ENCODE measurements at places on chromosomes 5 and 9.

DNA sequence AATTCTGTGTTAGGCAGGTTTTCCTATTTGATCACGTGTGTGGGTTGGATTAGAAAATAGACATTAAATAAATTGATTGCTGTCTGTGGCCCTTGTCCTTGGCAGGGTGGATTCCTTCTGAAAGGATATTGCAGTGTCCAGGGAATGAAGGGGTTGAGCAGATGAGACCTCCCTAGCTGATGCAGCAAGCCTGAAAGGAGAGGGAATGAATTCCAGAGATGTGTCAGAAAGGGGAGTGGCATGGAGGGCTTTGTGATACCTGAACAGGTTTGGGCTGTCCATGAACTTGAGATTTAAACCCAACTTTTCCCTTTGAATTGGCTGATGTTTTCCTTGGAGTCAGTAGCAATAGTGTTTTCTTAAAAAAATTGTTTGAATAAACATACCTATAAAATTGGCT lies 66.8 kb downstream of the ADCY2 start:
- DNase-seq, result no peak

GRCh38 chr9:5579881-5580280 lies 49.0 kb upstream of the RIC1 start:
- DNase-seq, result no peak

DNA sequence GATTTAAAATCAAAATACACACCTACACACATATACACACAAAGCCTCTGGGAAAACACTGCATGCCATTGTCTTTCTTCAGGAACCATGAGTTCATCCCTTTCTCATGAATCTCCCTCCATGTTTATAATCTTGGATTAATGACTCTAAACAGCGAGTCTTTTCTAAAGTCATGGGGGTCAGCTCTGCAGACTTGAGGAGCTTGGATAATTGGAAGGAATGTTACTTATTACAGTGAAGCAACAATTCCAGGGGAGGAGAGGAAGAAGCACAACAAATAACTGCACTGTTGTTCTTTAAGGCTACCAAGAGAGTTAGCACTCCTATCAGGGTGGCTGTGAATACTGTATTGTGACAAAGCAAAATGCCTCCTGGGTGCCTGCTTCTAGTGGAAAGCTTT lies 444.7 kb downstream of the ANXA1 start:
- DNase-seq, result no peak

- no peak for DNase-seq
Observed at GRCh38 chr5:37554938-37555337, 175.8 kb downstream of the WDR70 start.

DNA sequence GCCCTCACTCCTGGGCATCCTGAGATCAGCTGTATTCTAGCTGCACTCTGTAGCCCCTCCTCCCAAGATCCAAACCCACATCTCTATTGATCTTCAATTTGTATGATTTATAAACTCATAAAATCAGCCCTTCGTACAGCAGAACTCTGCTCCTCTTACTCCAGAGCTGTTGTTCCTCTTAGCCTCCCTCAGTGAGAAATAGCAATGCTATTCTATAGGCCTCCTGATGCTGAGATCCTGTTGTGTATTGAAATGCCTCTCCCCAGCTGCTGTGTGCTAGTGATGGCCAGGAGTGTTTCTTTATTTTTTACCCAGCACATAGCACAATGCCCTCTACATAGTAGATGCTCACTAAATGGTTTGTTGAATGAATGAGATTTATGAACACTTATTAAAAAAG lies 320.5 kb upstream of the ADCY2 start:
- no peak for DNase-seq
